ENCODE measurements at places on chromosomes 12 and 14. TPM values are rescaled to one million over a fixed set of nuclear protein-coding genes. Genes with fewer than 3 reads are reported as not detected.

HPD gene
- 3.1 TPM for total RNA-seq

LMNTD1 gene
- total RNA-seq = not detected

EIF2B1 gene
- total RNA-seq = 58.0 TPM

LRTM2 gene
- total RNA-seq = not detected

GPR137C gene
- 2.2 TPM for total RNA-seq

MYH6 gene
- total RNA-seq = not detected

RGS6 gene
- 1.1 TPM for total RNA-seq

SLC17A8 gene
- total RNA-seq = 0.34 TPM

DNA sequence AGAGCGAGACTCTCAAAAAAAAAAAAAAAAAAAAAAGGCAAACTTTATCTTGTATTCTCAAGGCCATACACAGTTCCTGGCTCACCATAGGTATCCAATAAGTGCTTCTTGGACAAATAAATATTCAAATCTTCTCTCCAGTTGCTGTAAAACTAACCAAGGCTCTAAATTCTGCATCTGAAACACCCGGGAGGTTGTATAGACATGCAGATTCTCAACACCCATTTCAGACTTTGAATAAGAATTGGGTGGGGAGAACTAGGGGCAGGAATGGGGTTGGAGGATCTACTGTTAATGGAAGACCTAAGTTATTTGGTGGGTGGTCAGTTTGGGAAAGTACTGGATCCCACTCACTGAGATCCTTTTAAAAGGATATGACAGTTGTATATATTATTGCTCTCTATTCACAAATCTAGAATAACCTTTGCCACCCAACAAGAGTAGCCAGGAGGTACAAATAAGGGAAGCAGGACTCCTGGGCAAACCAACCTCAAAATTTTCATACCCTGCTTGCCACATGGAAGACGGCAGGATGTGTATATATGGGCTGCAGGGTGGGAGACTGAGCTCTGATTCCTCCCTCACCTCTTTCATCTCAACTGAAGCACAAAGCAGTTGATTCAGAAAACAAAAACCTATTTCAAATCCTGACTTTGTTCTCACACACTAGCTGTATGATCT, 879 bp downstream of the GDF3 start:
- DNase-seq = no peak

- no peak for DNase-seq
Observed at GRCh38 chr14:95527387-95528002, 7.4 kb upstream of the GLRX5 start.

GRCh38 chr14:73217411-73217810, 19.9 kb upstream of the PAPLN start:
- no peak for DNase-seq

- no peak for DNase-seq
Observed at GRCh38 chr12:114555451-114555850, 128.5 kb downstream of the TBX3 start.

- peak; percentile 55 for DNase-seq
Observed at GRCh38 chr14:55938249-55938791, 179.9 kb upstream of the PELI2 start.

DNA sequence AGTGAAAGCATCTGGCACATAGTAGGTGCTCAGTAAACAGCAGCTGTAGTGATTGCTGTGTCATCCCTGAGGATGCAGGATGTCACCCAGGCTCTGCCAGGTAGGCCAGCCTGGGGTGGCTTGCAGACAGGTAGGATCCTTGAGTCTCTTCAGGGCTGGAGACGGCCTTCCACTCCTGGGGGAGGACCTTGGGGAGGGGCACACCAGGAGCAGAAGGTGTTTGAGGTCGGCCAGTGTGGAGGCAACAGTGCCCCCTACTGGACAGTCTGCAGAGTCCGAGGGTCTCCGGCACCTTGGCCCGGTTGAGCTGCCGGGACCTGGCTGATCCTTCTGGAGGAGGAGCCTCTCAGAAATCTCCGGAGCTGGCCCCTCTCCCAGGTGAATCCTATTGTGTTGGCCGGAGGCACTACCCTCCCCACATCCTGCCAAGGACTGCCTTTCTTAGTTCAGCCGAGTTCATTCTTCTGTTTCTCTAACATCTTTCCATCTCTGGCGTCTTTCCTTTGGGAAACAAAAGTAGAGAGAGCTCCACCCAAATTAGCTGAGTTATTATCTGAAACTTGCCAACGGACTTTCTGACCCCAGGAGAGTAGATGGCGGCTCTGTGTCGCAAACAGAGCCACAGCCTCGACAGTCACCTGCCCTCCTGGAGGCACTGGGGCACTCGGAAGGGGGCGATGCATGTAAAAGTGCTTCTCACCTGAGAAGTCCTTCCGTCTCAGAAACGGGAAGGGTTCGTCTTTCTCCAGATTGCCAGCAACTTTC, 41.8 kb upstream of the CLMN start:
- DNase-seq = no peak

GRCh38 chr12:84136862-84137367, 775.7 kb downstream of the SLC6A15 start:
- DNase-seq = no peak

GRCh38 chr12:53011889-53012288, 5.6 kb downstream of the EIF4B start:
- DNase-seq = no peak

GRCh38 chr12:5434647-5435560, 3.0 kb downstream of the NTF3 start:
- no peak for DNase-seq

DNA sequence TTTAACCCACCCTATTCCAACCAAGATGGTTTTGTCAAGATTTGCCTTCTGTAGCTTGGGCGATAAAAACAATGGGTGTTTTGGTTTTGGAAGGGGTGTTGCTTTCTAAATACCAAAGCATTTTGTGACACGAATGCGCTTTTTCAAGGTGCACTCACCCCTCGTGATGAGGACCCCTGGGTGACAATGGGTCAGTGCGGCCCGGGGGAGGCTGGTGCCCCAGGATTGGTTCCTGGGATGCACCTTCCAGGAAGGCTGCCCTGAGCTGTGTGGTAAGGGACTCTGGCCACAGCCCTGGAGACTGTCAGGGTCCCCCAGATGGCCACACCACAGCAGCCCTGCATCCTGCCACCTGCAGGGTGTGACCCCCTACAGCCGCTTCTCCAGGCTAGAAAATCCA, 180.6 kb upstream of the MYL2 start:
- no peak for DNase-seq

GRCh38 chr12:31288381-31288780, 37.6 kb downstream of the SINHCAF start:
- no peak for DNase-seq

DNA sequence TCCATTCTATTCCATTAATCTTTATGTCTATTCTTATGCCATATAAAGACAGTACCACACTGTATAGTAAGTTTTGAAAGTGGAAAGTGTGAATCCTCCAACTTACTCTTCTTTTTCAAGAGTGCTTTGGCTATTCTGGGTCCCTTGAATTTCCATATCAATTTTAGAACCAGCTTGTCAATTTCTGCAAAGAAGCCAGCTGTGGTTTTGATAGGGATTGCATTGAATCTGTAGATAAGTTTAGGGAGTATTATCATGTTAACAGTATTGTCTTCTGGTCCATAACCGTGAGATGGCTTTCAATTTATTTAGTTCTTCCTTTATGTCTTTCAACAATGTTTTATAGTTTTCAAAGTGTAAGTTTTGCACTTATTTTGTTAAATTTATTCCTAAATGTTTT, 34.2 kb upstream of the GCH1 start:
- DNase-seq = no peak

GRCh38 chr12:68137335-68137830, 22.2 kb downstream of the IFNG start:
- DNase-seq = no peak

DNA sequence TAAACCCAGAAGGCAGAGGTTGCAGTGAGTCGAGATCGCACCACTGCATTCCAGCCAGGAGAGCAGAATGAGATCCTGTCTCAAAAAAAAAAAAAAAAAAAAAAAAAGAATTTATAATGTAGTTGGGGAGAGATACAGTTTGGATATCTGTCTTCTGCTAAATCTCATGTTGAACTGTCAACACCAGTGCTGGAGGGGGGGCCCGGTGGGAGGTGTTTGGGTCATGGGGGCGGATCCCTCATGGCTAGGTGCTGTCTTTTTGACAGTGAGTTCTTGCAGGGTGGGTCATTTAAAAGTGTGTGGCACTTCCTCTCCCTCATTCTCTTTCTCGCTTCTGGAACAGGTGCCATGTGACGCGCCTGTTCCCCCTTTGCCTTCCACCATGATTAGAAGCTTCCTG, 32.8 kb downstream of the CLIP1 start:
- no peak for DNase-seq

DNA sequence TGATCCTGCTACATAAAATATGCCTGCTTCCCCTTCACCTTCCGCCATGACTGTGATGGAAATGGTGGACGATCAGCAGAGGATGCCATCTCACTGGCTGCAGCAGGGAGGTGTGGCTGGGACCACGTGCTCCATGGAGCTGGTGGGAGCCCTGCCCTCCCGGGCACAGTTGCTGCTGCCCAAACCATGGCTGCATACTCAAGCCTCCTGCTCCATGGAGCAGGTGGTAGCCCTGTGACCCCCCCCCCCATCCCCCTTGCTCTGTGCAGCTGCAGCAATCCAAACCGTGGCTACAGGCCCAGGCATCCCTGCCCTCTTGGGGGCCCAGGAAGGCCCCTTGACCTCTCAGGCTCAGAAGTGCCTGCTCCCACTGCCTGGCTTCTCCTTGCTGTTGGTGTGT, 597.5 kb upstream of the LMO3 start:
- DNase-seq = no peak

DNA sequence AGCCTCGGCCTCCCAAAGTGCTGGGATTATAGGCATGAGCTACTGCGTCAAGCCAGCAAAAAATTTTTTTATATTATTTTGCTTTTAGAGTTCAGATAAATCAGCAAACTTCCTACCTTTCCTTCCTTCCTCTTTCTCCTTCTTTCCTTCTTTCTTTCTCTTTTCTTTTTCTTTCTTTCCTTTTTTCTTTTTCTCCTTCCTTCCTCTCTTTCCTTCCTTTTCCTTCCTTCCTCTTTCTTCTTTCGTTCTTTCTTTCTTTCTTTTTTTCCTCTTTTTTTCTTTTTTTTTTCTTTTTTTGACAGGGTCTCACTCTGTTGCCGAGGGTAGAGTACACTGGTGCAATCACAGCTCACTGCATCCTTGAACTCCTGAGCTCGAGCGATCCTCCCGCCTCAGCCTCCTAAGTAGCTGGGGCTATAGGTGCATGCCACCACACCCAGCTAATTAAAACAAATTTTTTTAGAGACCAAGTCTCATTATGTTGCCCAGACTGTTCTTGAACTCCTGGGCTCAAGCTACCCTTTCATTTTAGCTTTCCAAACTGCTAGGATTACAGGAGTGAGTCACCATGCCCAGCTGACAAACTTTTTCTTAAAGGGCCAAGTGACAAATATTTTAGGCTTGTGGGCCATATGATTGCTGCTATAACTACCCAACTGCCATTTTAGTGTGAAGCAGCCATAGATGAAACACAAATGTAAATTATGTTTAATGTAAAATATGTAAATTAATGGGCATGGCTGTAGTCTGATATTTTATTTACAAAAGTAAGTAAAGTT, 7.1 kb upstream of the WASHC4 start:
- DNase-seq = no peak

DNA sequence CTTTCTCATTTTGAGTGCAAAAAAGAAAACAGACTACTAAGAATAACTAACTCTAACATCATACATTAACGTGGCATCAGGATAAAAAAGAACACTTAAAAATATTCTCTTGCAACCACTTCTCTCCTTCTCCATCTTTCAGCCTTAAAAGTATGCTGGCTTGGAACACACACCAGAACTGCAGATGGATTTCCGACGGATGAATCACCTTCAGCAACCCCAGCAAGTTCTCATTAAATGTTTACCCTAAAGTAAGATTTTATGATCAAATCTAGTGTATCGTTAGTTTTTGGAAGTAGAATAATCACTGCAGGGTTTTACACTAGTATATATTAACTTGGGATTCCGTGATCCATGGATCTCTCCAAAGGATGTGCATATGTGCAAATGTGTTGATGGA, 1.2 kb downstream of the NEK9 start:
- no peak for DNase-seq

- no peak for DNase-seq
Observed at GRCh38 chr12:129779033-129779432, 124.8 kb downstream of the TMEM132D start.

- DNase-seq = no peak
Observed at GRCh38 chr14:32341947-32342846, 13.1 kb downstream of the AKAP6 start.

DNA sequence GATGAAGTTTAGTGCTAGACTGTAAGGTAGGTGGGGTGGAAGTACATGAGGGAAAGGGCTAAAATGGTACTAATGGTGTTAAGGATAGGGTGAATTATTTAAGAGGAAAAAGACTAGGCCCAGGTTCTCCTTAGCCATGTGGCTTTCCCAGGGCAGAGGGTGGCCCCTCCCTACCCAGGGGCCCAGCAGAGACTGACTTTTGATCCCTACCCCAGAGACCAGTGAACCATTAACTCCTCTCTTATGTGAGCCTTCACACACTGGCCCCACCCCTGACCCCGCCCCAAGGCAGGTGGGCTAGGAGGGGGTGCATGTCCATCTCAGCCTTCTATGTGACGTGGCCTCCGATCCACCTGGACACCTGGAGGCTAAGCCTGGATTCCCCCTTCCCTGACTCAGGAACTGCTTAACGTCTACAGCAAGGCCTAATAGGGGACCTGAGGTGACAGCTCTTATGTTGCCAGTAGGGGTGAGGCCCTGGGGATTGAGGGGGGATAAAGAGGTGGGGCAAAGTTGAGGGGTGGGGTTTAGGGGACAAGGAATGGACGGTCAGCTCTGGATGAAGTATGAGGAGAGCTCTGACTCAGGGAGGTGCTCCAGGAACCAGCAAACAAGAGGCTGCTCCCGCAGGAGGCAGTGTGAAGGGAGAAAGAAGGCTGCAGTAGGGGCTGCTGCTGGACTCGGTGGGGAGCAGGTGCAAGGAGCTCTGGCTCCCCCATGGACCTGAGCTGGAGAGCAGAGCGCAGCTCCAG, 757 bp downstream of the SLC39A5 start:
- DNase-seq = no peak
